ENCODE measurements at places on chromosomes 5 and 9.
A peak's percentile ranks its signal among the peaks of the same experiment; 100 is the strongest.

DNA sequence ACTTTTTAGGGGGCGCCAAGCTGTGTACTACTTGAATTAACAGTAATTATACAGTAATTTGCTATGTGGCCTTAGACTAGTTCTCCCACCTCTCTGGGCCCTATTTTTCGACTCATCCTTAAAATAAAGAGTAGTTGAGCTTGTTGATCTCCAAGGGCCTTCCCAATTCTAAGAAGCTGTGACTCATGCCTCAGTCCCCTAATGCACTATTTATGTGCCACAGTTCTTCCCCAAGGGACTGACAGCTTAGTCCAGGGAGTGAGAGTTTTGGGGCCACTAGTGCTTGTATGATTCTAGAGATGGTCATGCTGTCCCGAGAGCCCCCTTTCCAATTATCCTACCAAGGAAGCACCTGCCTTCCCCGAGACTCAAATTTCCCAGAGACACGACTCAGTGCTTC, 149.7 kb downstream of the PAPPA start:
- no peak for DNase-seq

GRCh38 chr9:135473972-135474543, 5.5 kb upstream of the PPP1R26 start:
- no peak for DNase-seq

- no peak for DNase-seq
Measured at GRCh38 chr5:115467628-115468027, 76.9 kb downstream of the FEM1C start.

DNA sequence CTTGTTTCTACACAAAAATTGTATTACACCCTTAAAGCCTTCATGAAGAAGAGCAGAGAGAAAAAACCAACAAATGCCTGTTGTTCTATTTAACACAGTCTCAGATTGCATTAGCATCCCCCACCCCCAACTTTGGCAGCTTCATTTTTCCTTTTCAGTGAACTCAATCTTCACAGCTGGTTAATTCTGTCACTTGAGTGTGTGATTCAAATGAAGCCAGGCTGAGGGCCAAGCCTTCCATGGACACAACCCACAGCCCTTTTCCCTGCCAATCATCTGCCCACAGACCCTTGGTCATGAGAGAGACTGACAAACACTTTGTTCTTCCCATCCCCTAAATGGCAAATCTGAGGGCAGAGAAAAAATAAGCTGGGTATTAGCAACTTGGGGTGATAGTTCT, 217.5 kb upstream of the NMUR2 start:
- DNase-seq = no peak

DNA sequence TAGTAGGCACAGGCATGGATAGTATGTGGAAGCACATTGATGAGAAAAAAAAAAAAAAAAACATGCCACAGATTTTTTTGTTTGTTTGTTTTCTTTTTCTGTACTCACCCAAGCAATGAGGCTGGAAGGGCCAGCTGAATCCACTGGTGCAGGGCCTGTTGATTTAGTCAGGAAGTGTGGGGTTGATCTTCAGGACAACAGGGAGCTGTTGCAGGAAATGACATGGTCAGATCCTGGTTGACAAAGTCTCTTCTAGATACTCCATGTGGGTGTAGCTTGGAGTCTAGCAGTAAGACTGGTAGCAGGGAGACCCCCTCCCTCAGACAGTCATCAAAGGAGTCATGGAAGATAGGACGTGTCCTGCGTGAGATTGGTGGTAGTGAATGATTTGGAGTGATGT, 191.8 kb downstream of the PAPPA start:
- DNase-seq = no peak

DNA sequence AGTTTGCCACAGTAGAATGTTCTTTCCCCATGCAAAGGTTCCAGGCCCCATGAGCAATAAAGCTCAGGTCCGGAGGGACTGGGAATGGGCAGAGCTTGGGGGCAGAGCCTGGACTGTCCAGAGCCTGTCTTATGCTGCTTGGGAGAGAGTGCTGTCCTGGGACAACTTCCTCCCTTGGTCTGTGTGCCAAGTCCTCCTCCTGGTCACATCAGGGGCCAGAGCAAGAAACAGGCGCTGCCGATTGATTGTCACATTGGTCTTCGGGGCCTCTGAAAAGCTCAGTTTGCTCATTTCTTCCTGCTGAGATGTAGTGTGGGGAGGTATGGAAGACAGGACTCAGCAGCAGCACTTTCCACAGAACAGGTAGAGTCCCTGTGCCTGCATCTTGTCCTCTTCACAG, 54.0 kb upstream of the FCN1 start:
- DNase-seq = no peak

DNA sequence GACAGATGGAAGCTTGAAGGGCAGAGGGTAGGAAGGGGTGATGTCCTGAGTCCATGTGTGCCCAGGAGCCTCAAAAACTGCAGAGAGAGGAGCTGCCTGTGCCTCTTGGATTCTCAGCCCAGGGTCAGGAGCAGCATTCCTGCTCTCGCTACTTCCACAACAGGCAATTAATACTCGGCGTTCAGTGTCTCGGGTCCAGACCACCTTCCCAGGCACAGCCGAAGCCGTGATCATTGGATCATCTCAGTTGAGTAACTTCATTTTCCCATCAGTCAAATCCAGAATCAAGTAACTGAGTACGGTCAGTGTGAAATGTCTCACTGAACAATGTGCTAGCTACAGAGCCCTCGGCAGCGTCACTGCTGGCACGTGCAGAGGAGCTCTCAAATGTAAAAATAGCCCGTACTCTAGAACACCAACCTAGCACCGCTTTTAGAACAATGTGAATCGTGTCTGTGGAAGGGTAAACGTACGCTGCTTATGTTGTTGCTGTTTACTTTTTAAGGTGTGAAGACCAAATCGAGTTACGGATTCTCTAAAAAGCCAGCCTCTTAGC, 63.5 kb upstream of the IRX4 start:
- no peak for DNase-seq

DNA sequence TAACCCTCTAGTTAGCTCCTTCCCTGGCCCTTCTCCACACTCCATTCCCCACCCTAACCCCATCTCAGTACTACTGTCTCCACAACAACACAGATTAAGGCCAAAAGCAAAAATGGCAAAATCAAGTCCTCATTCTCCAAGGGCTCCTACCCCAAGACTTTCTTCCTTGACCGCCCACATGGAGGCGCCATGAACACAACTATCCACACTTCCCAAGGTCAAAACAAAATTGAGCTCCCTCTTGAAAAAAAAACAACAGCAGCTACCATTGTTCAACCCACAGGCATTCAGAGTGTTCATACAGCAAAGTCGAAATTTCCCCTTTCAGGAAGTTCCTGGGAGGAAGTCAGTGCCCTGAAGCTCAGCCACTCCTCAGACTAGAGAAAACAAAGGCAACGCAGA, 54.4 kb downstream of the GNAQ start:
- peak; percentile 65 for DNase-seq

GRCh38 chr5:80069251-80069800, 34.2 kb downstream of the THBS4 start:
- DNase-seq = peak; percentile 37

DNA sequence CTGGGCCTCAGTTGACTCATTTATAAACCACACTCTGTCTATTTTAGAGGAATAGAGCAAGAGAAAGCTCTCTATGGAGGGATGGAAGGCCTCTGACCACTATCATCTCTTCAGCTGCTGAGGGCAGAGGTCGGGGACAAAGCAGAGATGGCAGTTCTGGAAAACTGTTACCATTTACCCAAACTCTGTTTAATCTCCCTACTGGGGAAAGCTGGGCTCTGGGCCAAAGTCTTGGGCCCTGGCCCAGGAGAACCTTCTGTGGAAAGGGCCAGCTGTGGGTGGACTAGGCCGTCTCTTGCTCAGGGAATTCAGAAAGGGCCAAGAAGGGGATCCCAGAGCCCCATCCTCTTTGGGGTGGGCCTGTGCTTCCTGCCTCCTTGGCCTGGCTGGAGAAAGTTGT, 100.0 kb downstream of the PSD2 start:
- no peak for DNase-seq

DNA sequence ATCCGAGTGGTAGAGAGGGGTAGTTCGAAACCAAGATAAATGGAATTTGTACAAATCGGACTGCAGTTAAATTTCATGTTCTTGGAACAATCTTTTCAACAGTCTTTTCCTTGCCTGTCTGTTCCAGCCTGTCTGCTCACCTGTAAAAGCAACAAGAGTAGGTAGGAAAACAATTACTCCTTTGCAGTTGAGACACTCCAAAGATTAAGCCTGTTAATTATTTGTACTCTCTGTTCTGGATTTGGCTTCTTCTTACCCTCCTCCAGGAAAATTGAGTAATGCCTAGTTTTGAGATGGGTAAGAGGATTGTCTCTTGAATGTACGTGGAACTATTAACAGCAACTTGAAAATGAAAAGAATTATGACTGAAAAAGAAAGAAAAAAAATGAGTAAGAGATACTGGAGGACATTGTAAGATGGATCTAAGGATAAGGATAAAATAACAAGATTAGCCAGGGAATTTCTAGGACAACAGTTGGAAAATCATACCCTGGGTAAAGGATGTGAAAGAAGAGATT, 24.3 kb downstream of the SPAAR start:
- no peak for DNase-seq

- no peak for DNase-seq
Measured at GRCh38 chr5:139457653-139458306, 4.8 kb downstream of the ECSCR start.

GRCh38 chr5:141947316-141947715, 10.7 kb downstream of the PCDH12 start:
- DNase-seq = no peak

DNA sequence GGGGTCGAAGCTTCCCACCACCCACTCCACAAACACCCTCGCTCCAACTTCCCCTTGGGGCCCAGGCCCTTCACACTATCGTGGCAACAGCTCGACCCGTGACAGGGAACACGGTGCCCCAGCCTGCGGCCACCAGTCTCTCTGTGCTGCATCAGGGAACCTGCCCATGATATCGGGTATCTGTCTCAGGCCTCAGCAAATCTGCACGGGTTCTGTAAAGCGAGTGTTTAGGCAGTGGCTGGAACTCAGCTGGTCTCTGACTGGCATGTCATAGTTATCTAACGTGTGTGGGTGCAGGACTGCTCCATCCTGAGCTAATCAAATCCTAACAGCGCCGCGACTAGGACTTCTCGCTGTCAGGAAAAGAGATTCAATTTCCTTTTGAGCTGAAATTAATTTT, 42.9 kb downstream of the DBH start:
- DNase-seq = no peak

DNA sequence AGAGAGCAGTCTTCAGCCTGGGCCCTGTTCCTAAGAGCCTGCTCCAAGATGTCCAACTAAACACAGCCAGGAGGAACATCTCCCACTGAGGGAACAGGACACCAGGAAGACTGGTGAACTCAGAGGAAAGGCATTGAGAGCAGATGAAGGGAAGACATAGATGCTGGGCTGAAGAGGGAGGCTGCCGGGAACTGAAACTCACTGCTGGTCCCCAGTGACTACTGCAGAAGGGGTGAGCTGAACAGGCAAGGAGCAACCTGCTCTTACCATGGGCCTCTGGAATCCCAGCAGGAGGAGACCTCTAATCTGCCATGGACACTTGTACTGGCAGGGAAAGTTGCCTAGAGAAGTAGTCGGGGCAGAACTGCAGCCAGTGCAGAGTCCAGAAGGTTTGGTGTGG, 95.7 kb downstream of the TRPM3 start:
- DNase-seq = no peak

DNA sequence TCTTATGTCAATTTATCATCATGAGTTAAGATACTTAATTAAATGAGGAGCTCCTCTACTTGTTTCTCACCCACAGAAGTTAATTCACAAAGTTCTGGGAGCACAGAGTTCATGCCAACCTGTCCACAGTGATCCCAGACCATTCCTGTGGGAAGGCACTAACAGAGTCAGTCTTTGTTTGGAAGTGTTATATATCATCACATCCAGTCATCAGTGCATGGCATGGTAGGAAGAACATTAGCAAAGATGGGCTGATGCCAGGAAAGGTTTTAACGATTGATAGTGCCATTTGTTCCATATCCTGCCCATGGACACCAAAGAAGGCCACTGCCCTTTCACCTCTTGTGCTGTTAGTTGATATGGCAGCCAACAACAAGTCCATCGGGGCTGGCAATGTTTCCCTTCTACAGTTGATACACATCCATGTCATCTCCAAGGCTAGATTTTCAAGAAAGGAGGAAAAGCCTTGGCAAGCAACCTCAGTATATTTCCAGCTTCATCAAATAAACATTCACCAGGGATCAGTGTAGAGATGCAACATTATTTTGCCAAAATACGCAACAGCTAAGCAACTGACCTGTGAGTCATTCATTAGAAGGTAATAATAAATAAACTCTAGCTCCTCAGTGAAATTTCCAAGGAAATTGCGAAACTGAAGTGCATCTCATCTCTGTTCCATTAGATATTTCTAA, 169.6 kb downstream of the RORB start:
- peak; percentile 18 for DNase-seq

- peak; percentile 3 for DNase-seq
Measured at GRCh38 chr5:144778561-144778960, 607.9 kb downstream of the KCTD16 start.

- no peak for DNase-seq
Measured at GRCh38 chr9:135306699-135307098, 172.9 kb upstream of the PPP1R26 start.

GRCh38 chr9:27387722-27388121, 90.8 kb upstream of the EQTN start:
- no peak for DNase-seq

GRCh38 chr9:107342476-107343161, 59.5 kb downstream of the RAD23B start:
- no peak for DNase-seq

DNA sequence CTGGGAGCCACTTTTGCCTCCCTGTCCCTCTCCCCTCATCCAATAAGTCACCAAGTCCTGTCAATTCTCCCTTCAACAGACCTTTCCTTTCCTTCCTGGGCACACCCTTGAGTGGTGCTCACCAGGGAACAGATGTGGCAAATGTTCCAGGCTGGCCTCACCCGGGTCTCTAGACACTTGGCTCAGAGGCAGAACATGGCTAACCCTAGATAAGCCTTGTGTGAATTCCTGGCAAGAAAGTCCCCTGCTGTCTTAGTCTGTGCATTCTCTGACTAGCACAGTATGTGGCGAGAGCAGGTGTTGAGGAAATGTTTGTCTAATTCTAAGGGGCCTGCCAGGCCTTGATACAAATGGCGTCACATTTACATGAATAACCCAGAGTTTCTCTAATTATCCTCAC, 41.2 kb upstream of the PTGS1 start:
- no peak for DNase-seq

- no peak for DNase-seq
Measured at GRCh38 chr5:53179691-53180090, 70.1 kb upstream of the MOCS2 start.

DNA sequence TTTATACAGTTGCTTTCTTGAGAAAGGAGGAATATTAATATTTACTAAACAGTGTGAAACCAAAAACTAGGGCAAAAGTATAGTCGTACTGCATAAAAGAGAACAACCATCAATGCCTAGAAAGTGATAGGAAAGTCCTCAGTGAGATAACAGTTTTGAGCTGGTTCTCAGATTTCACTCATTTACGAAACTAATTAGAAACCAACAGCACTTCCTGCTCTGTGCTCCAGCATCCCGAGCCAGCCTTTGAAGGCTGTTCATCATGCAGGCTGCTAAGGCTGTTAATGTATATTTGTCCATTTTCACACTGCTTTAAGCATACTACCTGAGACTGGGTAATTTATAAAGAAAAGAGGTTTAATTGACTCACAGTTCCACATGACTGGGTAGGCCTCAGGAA, 2039.9 kb downstream of the EFNA5 start:
- DNase-seq = no peak

- no peak for DNase-seq
Measured at GRCh38 chr5:116922532-116922931, 347.9 kb upstream of the SEMA6A start.

- no peak for DNase-seq
Measured at GRCh38 chr5:94335936-94336335, 282.5 kb downstream of the KIAA0825 start.
